ENCODE measurements at places on chromosomes 16 and 17.

- peak; percentile 42 for DNase-seq
These were observed 21.1 kb downstream of the STH start for GRCh38 chr17:46020023-46020761.

DNA sequence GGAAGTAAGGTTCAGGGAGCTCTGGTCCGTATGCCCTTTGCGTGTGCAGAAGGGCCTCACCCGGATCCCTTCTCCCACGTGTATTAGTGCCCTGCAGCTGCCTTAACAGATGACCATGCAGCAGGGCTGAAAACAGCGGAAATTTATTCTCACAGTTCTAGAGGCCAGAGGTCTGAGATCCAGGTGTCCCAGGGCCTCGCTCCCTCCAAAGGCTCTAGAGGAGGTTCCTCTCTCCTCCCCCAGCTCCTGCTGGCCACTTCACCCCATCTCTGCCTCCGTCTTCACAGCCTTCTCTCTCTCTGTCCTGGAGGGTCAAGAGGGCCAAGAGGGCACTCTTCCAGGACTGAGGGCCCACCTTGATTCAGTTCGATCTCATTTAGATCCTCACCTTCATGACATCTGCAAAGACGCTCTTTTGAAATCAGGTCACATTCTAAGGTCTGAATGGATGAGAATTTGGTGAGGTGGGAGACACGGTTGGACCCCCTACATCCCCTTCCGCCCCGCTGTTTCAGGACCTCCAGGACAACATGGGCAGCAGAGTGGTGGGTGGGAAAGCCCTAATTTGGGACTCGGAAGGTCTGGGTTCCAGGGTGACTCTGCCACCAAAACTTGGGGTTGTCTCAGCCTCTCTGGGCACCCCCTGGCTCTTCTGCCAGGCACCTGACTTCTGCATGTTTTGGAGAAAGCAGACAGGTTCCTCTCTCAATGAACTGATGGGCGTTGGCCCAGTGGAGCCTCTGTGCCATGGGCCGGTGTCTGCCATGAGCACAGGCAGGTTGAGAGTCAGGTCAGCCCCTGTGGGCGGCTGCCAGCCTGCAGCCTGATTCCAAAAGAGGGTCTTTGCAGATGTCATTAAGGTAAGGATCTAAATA is 361.2 kb downstream of the SEC14L1 start:
- no peak for DNase-seq

DNA sequence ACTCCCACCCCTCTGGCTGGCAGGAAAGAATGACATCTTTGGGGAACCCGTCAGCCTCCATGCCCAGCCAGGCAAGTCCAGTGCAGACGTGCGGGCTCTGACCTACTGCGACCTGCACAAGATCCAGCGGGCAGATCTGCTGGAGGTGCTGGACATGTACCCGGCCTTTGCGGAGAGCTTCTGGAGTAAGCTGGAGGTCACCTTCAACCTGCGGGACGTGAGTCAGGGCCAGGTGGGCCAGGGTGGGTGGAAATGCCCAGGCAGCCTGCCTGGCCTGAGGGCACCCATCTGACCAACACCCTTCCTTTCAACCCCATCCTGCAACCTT is 8.1 kb upstream of the DCAF7 start:
- DNase-seq = no peak

GRCh38 chr16:58533751-58534470 is 18.6 kb downstream of the SETD6 start:
- no peak for DNase-seq

DNA sequence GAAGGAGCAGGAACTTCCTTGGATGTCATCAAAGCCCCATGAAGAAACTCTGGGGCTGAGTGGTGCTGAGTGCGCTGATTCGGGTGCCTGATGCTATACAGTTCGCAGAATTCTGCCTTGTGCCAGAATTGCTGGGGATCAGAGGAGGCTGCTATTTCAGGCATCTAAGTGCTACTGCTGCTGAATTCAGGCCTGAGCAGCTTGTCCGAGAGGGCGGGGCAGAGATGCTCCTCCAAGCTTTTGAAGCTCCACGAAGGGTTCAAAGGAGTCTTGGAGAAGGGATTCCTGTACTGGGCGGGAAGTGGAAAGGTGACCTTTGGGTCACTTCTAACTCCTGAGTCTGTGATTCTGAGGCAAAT is 227.8 kb downstream of the CCDC182 start:
- DNase-seq = no peak

DNA sequence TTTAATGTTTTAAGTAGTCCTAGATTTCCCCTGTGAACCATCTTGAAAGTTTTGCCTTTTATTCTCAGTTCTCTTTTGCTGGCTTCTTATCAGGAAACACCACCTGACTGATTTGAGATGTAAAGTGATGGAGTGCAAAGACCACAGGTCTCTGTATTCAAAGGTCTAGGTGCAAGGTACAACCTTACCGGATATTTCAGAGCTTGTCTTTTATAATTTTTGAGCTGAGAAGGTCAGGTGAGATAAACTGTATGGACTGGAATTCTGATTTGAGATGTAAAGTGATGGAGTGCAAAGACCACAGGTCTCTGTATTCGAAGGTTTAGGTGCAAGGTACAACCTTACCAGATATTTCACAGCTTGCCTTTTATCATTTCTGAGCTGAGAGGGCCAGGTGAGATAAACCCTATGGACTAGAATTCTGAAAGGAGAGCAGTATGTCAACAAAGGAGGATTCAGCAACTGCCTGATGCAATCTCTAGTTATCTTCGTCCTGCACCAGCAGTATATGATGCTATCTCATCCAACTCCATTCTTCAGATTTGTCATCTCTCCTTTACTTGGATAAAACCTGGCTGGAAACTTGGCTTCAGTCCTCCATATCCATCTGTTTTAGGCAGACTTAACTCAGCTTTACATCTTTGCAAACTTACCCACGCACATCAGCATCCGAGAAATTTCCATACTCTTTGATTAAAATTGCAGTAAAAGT is 64.3 kb downstream of the CENPV start:
- DNase-seq = no peak

GRCh38 chr16:83403761-83404160 is 404.0 kb upstream of the HSBP1 start:
- DNase-seq = no peak

- DNase-seq = no peak
These were observed 6.5 kb downstream of the CACNA1H start for GRCh38 chr16:1159325-1159972.

GRCh38 chr17:49548051-49548505 is 27.6 kb upstream of the NXPH3 start:
- DNase-seq = no peak

GRCh38 chr16:27320261-27321012 is 6.7 kb downstream of the IL4R start:
- DNase-seq = no peak

DNA sequence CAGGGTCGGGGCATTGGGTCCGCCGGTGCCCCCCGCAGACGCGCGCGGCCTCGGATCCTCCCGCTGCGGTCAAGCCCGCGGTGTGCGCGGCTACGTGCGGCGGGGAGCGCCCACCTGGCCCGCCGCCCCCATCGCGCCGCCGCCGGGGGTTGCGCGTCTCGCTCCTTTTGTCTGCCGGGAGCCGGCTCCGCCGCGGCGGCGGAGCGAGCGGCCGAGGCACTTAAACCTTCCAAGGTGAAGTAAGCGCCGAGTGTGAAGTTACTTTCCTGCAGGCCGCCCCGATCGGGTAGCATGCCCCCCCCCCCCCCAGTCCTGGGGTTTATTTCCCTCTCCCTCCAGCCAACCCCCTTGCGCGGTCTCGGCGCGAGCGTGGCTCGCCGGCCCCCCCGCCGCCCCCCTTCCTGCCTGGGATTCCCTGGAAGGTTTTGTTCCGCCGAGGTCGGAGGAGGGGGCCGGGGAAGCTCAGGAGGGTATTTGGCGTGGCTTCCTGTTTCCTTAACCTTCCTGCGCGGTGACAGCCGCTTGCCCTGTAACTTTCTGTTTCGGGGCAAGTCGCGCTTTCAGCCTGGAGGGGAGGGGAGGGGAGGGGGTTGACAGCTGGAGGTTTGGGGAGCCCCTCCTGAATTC is 56.6 kb upstream of the GSE1 start:
- peak; percentile 68 for DNase-seq

DNA sequence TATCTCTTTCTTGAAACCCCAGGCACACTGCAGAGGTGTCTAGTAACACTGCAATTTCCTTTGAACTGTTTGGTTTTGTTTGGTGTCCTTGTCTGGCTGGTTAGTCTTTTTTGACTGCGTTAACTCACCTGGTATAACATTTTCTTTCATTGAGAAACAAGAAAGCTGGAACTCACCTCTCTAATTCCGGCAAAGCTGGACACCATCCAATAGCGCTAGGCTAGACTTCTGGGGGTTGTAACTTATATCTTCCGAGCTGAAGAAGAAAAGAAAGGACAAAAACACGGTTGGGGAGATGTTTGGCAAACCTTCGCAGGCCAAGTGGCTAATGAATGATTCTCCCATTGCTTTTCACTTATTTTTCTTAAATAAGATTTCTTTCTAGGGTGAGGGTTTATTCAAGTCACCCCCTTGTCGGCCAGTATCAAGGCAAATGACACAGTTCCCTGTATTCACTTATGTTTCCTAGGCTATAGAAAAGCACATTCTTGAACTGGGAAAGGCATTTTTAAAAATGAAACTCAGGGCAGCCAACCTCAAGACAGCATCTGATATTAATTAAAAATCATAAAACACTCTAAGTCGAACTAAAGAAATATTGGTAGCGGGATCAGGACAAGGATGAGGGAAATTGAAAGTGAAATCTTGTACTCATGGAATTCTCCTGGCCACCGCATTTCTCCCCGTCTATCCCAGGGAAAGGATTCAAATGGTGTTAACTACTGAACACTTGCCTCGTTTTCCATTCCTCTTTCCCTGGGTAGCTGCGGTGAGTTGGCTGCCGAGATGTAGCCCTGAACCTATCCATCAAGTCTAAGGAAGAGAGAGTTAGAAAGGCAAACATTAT is 95.9 kb upstream of the ZFHX3 start:
- no peak for DNase-seq
